ENCODE measurements at places on chromosomes 13 and 19. TPM values are rescaled to one million over a fixed set of nuclear protein-coding genes. Genes with fewer than 3 reads are reported as not detected.

Gene MAB21L1
- total RNA-seq, result 1.2 TPM

Gene C19orf85
- not detected for total RNA-seq

Gene ATP1A3
- 2.1 TPM for total RNA-seq

Gene RASGRP4
- 0.62 TPM for total RNA-seq

Gene GAMT
- total RNA-seq, result 15.5 TPM

Gene TMEM205
- 74.7 TPM for total RNA-seq

Gene BRCA2
- 8.1 TPM for total RNA-seq

GRCh38 chr13:94218537-94218936, 260.9 kb downstream of the DCT start:
- no peak for DNase-seq

DNA sequence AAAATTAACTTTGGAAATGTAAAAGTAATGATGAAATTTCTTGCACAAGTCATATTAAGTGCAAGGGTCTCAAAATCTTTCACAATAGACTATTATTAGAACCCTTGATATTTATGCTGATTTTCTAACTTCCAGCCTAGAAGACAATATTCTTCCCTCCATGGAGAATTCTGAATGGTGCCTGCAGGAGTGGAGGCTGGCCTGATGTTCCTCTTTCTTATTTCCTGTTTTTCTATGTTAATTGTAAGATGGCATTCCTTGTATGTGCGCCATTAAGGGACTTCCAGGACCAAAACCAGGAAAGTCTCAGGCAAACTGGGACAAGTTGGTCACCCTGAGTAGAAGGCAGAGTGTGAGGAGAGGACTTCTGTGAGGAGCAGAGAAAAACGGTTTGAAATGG, 294.9 kb downstream of the DLEU7 start:
- no peak for DNase-seq

Measured in H4 (cell line).